ENCODE measurements at places on chromosomes 2 and 18. TPM values are rescaled to one million over a fixed set of nuclear protein-coding genes. Genes with fewer than 3 reads are reported as not detected.

The MYOM1 gene
- 0.92 TPM for total RNA-seq

The UNC80 gene
- total RNA-seq = 0.08 TPM

The CKAP2L gene
- 27.0 TPM for total RNA-seq

The TTC27 gene
- total RNA-seq = 24.7 TPM

The CELF4 gene
- total RNA-seq = not detected

The ASB18 gene
- not detected for total RNA-seq

The UGT1A10 gene
- not detected for total RNA-seq

The HRH4 gene
- not detected for total RNA-seq

The IL37 gene
- not detected for total RNA-seq

The C2orf66 gene
- 0.33 TPM for total RNA-seq

The DCDC2C gene
- not detected for total RNA-seq

The PIKFYVE gene
- 34.8 TPM for total RNA-seq

The FAM110C gene
- total RNA-seq = 0.13 TPM

The CPLX4 gene
- not detected for total RNA-seq

The GTF2A1L gene
- total RNA-seq = not detected

The CCBE1 gene
- 0.13 TPM for total RNA-seq

The CXCR2 gene
- total RNA-seq = not detected

The LAMA1 gene
- 0.03 TPM for total RNA-seq

The SLC23A3 gene
- 3.3 TPM for total RNA-seq

The STARD6 gene
- not detected for total RNA-seq

The KCNJ3 gene
- total RNA-seq = 0.21 TPM

The NDC80 gene
- total RNA-seq = 36.0 TPM

The FIGN gene
- total RNA-seq = 19.5 TPM

The CDK15 gene
- total RNA-seq = 4.8 TPM

The CCDC138 gene
- 10.1 TPM for total RNA-seq

The DOCK10 gene
- 5.8 TPM for total RNA-seq

The FHL2 gene
- total RNA-seq = 378 TPM

The AMER3 gene
- total RNA-seq = not detected

The CNOT9 gene
- total RNA-seq = 73.0 TPM

The ITPRIPL1 gene
- 12.2 TPM for total RNA-seq

The SIX3 gene
- total RNA-seq = 0.21 TPM

The SPEG gene
- 3.4 TPM for total RNA-seq

The TXNDC2 gene
- total RNA-seq = 0.90 TPM

The USP14 gene
- 75.0 TPM for total RNA-seq

The BOLL gene
- not detected for total RNA-seq

The ERICH2 gene
- 0.74 TPM for total RNA-seq

The CREG2 gene
- total RNA-seq = 0.21 TPM

The LRP2 gene
- 0.10 TPM for total RNA-seq

The CYP27A1 gene
- total RNA-seq = 7.7 TPM

The CDH19 gene
- total RNA-seq = not detected

The KANSL1L gene
- total RNA-seq = 10.5 TPM

The CROCC2 gene
- 0.23 TPM for total RNA-seq

The SP5 gene
- total RNA-seq = 0.64 TPM

The TEX44 gene
- total RNA-seq = not detected

The STON1 gene
- total RNA-seq = 0.92 TPM

The KYNU gene
- not detected for total RNA-seq

The RNF152 gene
- total RNA-seq = 0.18 TPM

The UGT1A7 gene
- total RNA-seq = not detected

All from Panc1 (cell line).